Activated naive CD4-positive, alpha-beta T cell (primary cell): ENCODE measurements at places on chromosomes 1 and 21.

DNA sequence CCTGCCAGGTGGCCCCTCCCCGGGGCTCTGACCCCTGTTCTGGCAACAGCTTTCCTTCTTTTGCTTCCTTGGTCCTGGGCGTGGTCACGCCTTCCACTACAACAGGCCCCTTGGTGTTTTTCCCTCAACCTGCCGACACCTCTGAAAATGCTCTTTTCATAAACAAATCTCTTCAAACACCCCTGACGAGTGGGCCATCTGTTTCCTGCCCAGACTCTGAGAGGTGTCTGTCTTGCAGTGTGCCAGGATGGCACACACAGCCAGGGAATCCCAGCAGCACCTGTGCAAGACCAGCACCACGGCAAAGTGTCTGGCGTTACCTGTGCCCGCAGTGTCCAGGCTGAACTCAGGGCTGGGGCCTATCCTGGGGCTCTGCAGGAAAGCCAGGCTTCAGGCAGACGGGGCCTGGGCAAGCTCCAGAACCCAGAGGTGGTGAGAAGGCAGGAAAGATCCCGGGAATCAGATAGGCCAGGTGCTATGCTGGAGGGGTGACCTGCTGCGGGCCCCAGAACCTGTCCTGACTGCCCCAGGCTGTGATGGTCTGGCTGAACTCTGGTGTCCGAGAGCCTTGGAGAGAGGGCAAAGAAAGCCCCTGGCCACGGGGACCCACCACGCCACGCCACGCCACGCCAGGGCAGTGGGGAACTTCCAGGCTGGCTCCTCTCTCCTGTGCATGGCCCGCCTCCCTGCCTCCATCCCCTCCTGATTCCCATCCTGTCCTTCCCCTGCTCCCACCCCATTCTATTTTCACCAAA is 88.9 kb downstream of the SIK1 start:
- DNase-seq = no peak

DNA sequence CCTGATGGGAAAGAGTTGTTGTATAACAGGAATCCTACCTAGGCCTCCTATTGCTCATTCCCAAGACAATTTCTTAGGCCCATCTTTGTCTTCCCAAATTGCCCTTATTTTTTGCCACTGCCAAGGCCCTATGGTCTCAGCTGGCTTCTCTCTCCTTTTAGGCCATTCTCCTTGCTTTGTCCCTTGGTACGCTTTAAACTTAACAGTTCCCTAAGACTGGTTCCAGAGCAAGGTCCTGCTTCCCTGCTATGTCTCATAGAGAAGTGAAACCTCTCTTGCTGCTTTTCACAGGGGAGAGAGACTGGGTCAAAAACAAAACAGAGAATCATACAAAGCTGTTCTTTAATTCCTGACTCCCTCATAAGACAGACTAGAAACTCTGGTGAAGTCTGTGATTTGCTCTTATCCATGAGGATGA is 77.1 kb downstream of the XCL2 start:
- no peak for DNase-seq

GRCh38 chr1:206050655-206051235 is 2.2 kb upstream of the RHEX start:
- no peak for DNase-seq

DNA sequence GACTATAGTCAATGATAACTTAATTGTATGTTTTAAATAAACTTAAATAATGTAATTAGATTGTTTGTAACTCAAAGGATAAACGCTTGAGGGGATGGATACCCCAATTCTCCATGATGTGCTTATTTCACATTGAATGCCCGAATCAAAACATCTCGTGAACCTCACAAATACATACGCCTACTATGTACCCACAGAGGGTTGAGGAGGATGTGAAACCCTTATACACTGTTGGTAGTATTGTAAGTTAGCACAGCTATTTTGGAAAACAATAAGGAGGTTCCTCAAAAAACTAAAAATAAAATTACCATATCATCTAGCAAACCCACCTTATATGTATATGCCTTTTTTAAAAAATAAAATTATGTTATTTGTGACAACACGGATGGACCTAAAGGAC is 198.6 kb downstream of the MRPL39 start:
- DNase-seq = no peak

GRCh38 chr1:234372011-234372757 is 1.1 kb upstream of the COA6 start:
- DNase-seq = no peak

- DNase-seq = no peak
Observed at GRCh38 chr1:230356190-230356589, 69.9 kb downstream of the PGBD5 start.

DNA sequence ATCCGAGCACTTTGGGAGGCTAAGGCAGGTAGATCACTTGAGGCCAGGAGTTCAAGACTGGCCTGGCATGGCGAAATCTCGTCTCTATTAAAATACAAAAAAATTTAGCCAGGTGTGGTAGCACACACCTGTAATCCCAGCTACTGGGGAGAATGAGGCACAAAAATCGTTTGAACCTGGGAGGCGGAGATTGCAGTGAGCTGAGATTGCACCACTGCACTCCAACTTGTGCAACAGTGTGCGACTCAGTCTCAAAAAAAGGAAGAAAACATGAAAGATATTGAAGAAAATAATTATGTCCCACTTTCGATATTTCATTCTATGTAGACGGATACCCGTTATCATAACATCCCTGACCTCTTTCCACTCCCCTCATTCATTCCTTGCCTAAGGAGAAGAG is 19.2 kb downstream of the TUT4 start:
- no peak for DNase-seq

DNA sequence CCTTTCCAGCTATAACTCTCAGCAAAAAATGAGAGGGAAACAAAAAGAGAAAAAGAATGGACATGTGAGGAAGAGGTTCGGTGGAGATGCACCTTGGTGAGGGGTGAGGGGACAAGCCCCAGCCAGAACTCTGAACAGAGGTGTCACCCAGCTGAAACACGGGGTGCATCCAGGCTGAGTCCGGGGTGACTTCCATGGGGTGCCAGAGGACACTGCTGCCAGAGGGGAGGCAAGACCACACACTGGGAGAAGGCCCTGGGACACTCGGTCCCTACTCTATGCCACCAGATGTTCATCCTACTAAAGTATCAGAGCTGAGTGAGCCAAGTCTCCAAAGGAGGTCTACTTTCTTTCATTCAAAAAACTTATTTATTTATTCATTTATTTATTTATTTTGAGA is 36.1 kb upstream of the PPP1R15B start:
- DNase-seq = no peak

GRCh38 chr1:12435639-12436344 is 182.2 kb downstream of the DHRS3 start:
- no peak for DNase-seq

DNA sequence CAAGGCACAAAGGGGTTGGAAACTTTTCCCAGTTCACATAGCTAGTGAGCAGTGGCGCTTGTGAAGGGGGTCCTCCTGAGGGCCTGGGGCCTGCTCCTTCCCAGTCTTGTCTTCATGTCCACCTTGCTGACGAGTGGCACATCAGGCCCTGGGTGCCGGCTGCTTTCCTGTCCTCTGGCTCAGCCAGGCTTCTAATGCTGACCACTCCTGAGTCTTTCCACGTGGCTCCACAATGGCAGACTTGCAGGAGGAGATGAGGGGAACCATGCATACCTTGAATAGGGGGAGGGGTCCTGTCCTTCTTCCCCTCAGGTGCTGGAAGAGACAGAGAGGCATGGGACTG is 38.7 kb downstream of the MAPKAPK2 start:
- no peak for DNase-seq

- no peak for DNase-seq
Observed at GRCh38 chr1:40379785-40380452, 6.4 kb downstream of the SMAP2 start.

DNA sequence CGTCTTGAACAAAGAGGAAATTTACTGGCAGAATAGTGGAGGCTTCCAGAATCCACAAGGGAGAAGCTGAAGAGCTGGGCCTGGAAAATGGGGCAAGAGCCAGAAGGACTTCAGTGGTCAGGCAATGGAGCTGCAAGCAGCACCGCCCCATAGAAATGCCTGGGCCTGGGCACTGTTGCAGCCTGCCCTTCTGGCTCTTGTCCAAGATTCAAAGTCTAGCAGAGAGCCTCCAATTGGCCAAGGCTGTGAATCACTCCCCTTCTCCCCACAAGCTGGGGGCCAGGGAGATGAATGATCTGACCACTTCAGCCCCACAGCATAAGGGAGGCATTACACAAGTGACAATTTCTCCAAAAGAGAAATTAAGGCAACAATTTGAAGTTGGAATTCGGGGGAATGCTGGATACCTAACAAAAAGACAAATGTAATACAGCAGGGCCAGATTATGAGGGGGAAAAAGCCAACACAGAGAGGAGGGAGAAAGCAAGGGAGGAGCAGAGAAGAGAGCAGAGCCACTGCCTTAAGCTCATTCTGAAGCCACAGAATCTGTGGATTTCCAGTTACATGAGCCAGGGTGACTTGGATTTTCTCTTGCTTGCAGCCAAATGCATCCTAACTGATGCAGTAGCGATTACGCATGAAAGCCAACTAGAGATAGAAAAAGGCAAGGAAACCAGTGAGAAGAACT is 80.3 kb downstream of the LRIG2 start:
- no peak for DNase-seq

DNA sequence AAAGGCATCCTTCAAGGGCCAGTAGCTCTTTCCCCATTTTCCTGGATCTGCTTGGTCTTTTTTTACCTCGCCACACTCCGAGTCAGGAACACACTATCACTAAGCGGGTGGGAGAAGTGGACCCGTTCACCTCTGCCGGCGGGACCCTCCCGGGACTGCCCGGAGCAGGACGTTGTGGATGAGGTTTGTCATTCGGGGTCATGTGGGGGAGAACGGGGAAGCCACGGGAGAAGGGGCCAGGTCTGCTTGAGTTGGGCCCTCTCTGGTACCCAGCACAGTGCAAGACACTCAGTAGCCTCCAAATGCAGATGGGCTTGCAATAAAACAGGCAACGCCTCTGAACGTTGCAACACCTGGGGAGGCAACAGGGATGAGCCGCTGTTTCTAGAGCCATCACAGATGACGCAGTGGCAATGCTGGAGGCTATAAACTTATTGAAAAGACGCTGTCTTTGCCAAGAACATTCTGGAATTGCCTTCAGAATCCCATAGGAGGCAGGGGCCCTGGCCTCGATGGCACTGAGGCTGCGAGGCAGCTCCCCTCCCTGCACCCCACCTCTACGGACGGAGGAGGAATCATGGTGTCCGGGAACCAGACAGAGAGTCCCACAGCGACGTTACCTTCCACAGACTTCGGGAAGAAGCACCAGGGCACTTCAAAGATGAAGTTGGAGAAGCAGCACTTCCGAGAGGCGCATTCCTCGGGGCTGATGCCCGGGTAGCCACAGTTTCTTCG is 3.8 kb downstream of the TFF2 start:
- no peak for DNase-seq

DNA sequence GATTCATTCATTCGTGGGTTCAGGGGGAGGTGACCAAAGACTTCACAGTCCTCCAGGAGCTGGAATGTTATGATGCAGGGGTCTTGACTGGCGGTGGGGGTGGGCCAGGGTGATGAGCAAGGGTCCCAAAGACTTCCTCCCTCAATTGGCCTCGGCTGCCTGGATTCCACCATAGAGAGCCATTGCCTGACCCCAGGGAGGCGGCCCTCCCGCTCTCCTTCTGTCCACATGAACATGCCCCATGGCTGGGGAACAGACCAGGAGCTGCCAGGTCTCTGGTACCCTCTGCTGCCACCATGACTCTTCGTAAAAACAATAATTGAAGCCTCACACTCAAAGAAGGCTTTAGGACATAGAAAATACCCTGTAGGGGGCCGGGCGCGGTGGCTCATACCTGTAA is 102.5 kb upstream of the CASZ1 start:
- DNase-seq = no peak

GRCh38 chr1:236287757-236288619 is 6.2 kb upstream of the ERO1B start:
- no peak for DNase-seq

GRCh38 chr21:43921571-43921978 is 56.6 kb downstream of the AGPAT3 start:
- DNase-seq = no peak

DNA sequence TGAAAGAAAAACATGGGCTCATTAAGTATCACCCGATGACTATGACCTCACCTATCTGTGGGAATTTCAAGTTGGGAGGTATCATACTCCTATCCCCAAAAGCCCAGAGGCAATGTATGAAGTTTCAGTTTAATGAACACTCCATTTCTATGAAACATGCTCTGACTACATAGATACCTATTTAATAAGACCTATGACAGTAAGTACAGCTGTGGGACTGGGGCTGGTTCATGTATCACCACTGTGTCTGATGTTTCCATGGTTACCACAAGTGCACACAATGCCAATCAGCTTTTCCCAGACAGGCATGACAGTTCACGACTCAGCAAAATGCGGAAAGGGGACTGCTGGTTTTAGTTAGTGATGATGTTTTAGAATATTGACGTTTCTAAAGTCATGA is 167.7 kb downstream of the SIPA1L2 start:
- DNase-seq = no peak

- no peak for DNase-seq
Observed at GRCh38 chr1:37634244-37634991, at the start of gene RSPO1. Gene RSPO1, minus strand, starts transcription at chr1:37634892. Its CDS starts 5,231 bp downstream, at chr1:37629661.

DNA sequence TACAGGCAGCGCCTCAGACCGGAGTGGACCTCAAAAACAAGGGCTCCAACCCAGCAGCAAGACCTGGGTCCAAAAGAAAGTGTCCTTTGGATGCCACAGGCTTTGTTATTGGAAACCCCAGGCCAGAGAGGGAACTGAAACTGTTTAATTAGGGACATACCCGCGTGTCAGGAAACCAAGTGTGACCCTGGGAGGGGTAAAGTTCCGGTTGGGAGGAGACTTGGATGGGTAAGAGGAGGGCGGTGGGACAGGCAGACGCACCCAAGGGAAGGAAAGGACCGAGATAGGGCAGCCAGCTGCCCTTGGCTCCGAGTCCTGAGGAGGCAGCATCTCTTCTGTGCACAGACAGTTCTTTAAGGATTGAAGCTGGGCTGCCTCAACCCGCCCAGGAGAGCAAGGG is 71.4 kb downstream of the CDC7 start:
- DNase-seq = no peak

GRCh38 chr21:36747815-36748383 is 49.0 kb downstream of the SIM2 start:
- DNase-seq = no peak

DNA sequence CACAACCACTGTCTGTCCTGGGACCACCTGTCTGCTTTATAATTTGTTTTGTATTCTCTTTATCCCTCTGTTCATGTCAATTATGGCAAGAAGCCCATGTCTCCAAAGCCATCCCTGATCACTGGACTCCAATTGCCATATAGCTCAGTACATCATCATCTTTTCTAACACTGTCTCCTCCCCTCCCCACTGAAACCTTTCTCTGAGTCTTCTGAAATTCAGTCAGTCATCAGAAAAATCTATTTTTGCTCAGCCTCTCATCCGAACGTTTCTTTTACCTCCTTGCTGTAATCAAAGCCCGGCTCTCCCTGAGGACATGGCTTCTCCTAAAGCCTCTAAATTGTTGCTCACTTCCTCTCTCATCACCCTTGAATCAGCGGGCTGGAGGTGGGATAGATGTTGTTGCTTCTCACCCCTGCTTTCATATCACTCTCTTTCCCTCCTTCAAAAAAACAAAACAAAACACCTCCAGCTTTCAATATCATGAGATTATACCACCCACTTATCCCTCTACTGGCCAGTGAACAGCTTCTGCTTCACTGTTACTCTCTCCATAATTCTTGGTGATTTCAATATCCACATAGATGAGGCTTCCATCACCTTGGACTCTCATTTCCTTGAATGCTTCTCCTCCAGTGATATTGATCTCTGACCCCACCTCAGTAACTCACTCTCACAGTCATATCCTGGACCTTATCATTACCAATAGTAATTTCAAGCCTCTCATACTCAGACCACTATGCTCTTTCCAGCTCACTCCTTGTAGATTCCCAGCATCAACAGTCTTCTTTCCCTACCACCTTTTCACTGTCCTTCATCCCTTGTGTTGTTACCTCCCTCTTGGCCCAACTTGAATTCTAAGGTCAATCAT is 27.8 kb downstream of the RAB3B start:
- no peak for DNase-seq

GRCh38 chr1:243422362-243422761 is 166.5 kb downstream of the SDCCAG8 start:
- DNase-seq = no peak
